T follicular helper cell (primary cell): ENCODE measurements at places on chromosomes 1 and 21.

GRCh38 chr1:101843160-101843559 is 153.6 kb downstream of the OLFM3 start:
- no peak for DNase-seq

DNA sequence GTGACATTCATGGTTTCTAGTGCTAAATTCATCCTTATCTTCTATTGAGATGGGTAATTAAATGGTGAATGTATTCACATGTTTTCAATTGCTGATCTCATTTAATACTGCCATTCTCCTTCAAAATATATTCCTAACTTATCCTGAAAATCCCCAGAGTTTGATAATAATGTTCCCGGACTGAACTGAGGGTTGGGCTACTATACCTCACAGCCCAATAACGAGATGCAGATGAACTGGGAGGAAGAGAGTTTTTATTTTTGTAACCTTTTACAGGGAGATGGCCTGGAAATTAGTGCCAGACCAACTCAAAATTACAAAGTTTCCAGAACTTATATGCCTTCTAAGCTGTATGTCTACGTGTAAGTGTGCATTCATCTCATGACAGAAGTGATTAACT is 210.8 kb downstream of the APP start:
- no peak for DNase-seq

DNA sequence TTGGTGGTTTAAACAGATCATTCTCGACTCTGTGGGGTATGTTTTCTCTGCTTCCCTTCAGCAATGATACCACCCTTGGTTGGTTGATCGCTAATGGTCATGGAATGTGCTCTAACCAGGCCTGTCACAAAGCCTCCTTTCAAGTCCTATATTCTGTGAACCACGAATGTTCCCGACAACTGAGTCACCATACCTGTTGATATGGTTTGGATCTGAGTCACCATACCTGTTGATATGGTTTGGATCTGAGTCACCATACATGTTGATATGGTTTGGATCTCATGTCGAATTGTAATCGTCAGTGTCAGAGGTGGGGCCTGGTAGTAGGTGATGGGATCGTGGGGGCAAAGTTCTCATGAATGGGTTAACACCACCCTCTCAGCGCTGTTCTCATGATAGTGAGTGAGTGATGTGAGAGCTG is 10.2 kb upstream of the CAMK2N1 start:
- no peak for DNase-seq

GRCh38 chr1:178613271-178613945 is 100.5 kb downstream of the TEX35 start:
- DNase-seq = no peak

- no peak for DNase-seq
Measured at GRCh38 chr21:43590194-43590593, 69.1 kb downstream of the HSF2BP start.

DNA sequence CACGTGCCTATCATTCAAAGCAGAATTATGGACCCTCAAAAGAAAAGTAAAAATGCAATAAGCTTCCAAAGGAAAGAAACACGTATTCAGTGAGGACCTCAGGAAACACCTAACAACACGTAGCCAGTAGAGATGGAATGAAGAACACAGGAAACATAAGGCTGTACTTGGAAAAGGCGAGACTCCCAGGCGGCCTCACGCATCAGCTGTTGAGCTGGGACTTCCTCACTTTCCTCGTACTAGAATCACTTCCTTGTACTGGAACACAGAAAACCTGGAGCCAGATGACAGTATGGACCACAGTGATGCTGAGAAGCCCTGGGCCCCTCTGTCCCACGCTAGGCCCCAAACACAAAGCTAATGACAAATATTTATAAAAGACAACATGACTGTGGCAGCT is 94.4 kb upstream of the BACE2 start:
- no peak for DNase-seq

DNA sequence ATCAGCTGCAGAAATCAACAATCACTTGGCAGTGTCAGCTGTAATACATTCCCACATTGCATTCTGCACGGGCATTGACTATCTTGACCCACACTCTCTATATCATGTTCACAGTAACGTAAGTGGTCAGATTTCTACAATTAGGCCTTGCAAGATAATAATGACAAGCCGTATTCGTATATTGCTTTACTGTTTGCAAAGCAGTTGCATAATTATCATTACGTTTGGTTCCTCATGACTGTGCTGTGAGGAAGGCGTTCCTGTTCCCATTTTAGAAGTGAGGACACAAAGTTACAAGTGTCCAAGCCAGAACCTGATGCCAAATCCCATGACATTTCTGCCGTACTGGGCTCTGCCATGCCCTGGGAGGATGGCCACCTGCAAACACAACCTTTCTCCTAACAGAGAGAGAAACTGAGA is 53.5 kb upstream of the TARBP1 start:
- DNase-seq = no peak
